ENCODE measurements at places on chromosomes 1 and 21. TPM values are rescaled to one million over a fixed set of nuclear protein-coding genes. Genes with fewer than 3 reads are reported as not detected.

DNA sequence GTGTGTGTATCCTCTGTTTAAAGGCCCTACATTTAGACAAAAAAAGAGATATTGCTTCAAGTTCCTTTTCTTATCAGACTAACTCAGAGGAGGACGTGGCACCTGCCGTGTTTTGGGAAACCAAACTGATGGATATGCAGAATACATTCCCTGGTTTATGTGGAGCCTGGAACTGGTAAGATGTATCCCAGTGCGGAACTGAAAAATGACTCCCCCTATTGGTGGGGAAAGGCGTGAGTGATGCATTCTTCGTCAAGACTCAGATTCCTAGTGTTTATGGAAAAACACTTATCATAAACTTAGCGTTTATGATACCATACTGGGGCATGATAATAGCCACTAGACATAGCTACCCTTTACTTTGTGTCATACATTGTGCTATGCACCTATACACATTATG lies 154.2 kb downstream of the ZNF326 start:
- no peak for DNase-seq

CNIH3 gene
- 5.6 TPM for total RNA-seq

AMY1A gene
- total RNA-seq, result not detected

FMO4 gene
- 2.3 TPM for total RNA-seq

ST6GALNAC5 gene
- 6.2 TPM for total RNA-seq

All from H1 (cell line).